ENCODE measurements at places on chromosomes 11 and 22. TPM values are rescaled to one million over a fixed set of nuclear protein-coding genes. Genes with fewer than 3 reads are reported as not detected.

The SIAE gene
- 42.1 TPM for polyA plus RNA-seq

The PLEKHA7 gene
- 0.04 TPM for polyA plus RNA-seq

GRCh38 chr11:103862094-103862801 is 174.2 kb upstream of the DDI1 start:
- DNase-seq = no peak

- no peak for DNase-seq
Measured at GRCh38 chr22:24185001-24185500, 3.8 kb downstream of the SUSD2 start.

- no peak for DNase-seq
Measured at GRCh38 chr22:44382116-44383038, 69.6 kb upstream of the SHISAL1 start.

- no peak for DNase-seq
Measured at GRCh38 chr22:27206374-27207133, 549.2 kb downstream of the MIAT start.

DNA sequence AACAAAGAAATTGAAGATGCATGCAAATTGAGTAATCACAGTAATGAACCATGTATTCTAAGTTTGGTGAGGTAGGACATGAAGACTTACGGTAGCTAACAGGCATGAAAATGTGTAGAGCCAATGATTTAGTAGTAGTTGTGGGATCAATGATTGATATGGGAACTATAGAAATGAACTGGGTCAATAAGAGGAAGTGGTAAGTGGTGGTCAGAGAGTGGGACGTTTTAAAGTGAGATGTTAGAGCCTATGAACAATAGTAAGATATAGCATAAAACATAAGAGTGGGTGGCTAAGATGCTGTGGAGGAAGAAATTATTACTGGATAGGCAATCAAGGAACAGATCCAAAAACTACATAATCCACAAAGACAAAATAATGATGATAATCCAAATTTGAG is 45.0 kb downstream of the DLG2 start:
- DNase-seq = no peak

- DNase-seq = no peak
Measured at GRCh38 chr11:47468598-47469214, 19.8 kb upstream of the RAPSN start.

- no peak for DNase-seq
Measured at GRCh38 chr22:24455751-24456426, 28.5 kb downstream of the ADORA2A start.

DNA sequence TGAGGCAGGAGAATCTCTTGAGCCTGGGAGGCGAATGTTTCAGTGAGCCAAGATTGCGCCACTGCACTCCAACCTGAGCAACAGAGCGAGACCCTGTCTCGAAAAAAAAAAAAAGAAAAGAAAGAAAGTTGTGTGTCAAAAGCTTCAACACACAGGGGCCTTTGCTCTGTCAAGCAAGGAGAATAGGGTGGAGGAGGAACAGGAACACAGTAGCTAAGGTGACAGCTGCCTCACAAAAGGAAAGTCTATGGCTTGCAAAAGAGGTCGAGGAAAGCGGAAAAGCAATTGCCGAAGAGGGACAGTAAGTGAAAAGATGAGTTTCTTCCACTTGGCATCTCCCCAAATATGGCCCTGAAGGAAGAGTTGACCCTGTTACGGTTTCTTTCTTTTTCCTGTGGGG is 26.5 kb upstream of the TMA7B start:
- DNase-seq = no peak

Data from BJ (cell line).